ENCODE measurements at places on chromosomes 4 and X.

DNA sequence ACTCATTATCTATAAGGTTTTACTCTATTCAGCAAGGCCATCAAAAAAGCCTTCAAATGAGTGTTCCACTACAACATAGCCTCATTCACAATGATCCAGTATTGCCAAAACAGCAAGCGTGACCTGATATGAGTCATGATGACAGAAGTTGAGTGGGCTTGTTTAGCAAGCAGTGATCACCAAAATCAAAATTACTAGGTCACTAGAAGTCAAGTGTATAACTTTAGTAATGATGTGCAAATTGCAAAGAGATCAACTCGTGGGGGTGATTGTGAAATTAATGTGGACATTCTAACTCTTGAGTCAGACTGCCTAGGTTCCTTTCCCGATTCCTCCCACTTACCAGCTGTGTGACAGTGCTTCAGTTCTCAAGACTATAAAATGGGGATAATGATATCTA, 124.5 kb downstream of the CHM start:
- no peak for DNase-seq

DNA sequence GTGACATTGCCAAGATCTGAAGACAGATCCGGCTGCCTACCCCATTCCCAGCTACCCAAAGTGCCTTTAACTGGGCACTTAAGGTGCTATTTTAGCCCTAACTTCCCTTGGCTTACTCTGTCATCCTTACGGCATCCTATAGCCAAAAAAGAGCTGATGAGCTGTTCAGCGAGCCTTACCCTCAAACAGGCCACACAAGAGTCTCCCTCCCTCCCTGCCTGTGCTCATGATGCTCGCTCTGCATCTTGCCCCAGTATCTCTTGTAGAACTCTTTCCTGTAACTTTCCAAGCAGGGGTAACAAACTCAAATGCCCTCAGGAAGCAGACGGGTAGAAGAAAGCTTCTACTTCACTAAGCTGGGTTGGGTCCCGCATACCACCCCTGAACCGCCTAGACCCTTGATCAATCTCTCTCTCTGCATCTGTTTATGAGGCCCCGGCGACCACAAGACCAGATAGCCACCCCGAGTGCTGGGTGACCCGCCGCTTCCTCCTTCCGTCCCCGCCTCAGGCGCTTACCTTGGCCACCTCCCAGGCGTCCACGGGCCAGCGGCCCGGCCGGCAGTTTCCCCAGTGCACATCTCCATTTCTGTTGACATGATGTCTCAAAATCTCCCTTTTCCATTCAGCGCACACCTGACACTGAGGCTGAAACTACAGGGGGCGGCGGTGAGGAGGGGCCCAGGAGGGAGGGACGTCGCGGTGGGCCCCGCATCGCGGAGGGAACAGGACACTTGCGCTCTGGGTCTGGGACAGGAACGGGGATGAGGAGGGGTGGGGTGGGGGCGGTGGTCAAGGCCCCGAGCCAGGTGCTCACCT, 663 bp downstream of the CXorf38 start:
- no peak for DNase-seq

- DNase-seq, result no peak
These were observed 78.4 kb downstream of the LUZP4 start for GRCh38 chrX:115367951-115368350.

DNA sequence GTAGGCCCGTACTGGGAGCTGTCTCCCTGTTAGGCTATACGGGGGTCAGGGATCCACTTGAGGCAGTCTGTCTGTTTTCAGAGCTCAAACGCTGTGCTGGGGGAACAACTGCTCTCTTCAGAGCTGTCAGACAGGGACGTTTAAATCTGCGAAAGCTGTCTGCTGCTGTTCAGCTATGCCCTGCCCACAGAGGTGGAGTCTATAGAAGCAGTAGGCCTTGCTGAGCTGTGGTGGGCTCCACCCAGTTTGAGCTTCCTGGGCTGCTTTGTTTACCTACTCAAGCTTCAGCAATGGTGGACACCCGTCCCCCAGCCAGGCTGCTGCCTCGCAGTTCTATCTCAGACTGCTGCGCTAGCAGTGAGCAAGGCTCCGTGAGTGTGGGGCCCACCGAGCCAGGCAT, 27.3 kb upstream of the PHEX start:
- no peak for DNase-seq

GRCh38 chrX:47632666-47633065, 2.9 kb upstream of the CFP start:
- DNase-seq, result no peak

GRCh38 chr4:1871471-1872021, 353 bp downstream of the NSD2 start:
- peak; percentile 40 for DNase-seq

DNA sequence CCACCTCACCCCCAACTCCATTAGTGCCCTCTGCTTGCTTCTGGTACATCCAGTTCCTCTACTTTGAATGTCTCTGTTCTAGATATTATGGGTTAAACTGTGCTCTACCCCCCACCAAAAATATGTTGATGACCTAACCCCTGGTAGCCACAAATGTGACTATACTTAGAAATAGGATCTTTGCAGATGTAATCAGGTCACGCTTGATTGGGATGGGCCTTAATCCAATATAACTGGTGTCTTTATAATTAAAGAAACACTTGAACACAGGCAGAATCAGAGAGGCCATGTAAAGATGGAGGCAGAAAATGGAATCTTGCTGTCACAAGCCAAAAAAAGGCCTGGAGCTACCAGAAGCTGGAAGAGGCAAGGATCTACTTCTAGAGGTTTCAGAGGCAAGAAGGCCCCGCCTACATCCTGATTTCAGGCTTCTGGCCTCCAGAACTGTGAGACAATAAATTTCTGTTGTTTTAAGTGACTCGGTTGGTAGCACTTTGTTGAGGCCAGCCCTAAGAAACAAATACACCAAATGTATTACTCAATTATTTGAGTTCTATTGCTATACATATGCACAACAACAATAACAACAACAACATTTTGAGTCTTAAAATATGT, 220.0 kb downstream of the PPP3CA start:
- no peak for DNase-seq

DNA sequence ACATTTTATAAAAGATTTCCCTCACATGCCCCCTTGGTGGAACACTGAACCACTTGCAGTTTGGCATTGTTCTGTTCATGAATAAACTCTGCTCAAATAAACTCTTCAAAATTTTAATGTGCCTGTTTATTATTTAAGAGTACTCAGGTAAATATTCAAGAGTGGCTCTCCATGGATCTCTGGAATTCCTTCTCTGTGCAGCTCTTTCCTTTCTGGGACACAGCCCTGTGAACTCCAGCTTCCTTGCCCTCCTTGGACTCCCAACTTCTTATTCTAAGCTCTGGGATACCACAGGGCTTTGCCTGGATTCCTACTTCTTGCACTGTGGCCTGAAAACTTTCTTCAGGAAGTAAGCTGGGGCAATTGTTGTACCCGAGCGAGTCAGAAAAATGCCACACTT, 8.3 kb downstream of the BEX3 start:
- no peak for DNase-seq

- no peak for DNase-seq
These were observed 1.5 kb upstream of the IL13RA2 start for GRCh38 chrX:115018944-115019343.

GRCh38 chrX:133401536-133401935, 13.8 kb downstream of the GPC4 start:
- no peak for DNase-seq

- no peak for DNase-seq
These were observed 16.8 kb downstream of the PF4 start for GRCh38 chr4:73964862-73965611.

- DNase-seq, result no peak
These were observed 231.1 kb upstream of the CENPE start for GRCh38 chr4:103429283-103429682.

DNA sequence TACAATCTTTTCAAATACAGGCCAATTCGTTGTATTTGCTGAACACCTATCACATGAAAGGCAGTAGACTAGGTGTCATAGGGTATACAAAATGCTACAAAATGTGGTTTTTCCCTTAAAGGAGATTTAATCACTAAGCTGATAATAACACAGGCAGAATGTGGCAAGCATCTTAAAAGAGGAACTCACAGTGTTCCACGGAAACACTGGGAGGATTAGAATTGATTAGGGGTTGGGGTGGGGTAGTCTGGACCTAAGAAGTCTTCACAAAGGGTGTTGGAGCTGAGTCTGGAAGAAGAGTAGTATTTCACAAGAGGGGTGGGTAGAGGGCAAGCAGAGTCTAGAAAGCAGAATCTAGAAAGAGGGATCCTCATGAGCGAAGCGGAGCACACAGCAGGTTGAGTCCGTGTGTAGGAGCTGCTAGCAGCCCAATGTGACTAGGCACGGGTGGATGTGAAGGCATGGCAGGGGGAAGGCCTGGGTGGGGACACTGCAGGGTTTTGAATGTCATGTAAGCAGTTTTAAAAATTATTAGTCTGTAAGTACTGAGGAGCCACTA, 123.6 kb downstream of the MGST2 start:
- no peak for DNase-seq

GRCh38 chrX:65731684-65732289, 64.3 kb downstream of the MSN start:
- DNase-seq, result no peak

DNA sequence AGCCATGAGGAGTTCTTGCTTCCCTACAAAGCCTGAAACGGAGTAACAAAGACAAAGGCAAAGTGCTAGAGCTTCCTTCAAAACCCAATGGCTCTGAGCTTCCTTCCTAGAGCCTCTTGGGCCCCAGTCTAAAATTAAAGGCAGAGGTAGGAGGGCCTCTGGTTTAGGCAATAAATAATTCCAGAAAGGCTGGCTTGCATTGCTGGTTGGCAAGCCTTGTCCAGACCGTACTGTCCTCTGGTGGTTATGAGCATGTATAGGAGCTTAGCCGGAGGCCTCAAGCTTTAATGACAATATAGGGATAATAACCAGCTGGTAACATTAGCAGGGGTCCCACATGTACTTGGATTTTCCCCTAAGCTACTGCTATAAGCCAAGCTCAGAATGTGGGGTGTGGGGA, 237.3 kb downstream of the AR start:
- no peak for DNase-seq

DNA sequence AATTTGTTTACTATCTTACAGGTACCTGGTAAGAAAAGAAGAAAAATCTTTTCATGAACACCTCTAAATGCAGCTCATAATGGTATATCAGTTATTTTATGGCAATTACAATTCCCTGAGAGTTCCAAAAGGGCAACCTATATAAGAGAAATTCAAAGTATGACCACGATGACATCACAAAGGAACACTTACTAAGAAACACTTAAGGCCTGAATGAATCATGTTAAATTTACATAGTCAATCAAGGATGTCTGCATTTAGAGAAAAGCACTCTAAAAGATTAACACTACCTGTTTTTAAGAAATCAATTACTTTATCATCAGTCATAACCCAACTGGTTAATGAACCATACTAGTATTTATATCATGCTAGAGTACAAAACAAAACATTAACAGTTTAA, 63.9 kb downstream of the LCORL start:
- no peak for DNase-seq

GRCh38 chr4:156545003-156545785, 426.4 kb downstream of the PDGFC start:
- no peak for DNase-seq

DNA sequence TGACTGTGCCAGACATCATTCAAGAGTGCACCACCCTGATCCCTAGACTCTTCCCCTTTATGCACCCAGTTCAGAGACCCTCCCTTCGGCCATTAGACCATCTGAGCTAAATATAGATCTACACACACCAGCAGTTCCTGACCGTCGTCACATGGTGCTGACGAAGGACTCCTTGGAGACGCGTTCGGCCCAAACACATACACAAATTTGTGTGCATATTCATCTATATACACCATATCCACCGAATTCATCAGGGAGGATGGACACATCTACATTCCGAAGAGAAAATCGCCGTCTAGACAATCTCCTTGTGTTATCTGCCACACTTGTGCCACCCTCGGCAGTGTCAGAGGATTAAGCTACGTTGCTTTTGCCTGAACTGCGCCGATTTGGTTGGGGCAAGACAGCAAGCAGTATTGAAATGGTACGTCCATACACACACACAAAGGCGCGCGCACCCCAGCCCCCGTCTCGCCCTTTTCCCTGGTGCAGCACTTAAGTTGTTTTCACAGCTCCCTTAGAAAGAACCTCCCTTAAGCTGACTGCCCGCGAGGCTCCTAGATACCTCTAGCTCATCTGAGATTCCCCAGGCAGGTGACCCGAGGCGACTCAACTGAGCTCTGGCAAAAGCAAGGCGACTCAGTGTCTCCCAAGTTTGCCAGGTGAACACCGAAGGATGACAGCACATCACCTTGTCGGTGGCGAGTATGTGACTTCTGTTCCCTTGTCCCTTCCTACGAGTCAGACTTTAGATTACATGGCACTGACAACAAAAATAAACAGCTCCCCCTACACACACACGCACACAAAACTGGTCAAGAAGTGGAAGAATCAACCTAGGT, 1.0 kb downstream of the RASGEF1B start:
- DNase-seq, result no peak

DNA sequence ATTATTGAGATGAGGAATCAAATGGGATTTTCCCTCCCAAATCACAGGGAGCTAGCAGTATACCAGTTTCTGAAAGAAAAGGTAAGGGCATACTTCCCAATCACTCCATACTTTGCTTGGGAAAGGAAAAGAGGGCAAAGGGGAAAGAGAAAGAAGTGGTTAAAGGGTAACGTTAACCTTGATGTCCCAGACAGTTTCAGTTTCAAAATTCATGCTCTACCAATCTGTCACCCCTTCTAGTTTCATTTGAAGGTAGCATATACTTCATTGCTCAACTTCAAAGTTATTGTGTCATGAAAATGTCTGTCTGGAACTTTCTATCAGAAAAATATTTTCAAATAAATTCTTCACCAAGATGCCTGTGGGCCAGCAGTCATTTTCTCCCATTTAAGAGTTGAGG, 16.0 kb downstream of the TNMD start:
- no peak for DNase-seq

DNA sequence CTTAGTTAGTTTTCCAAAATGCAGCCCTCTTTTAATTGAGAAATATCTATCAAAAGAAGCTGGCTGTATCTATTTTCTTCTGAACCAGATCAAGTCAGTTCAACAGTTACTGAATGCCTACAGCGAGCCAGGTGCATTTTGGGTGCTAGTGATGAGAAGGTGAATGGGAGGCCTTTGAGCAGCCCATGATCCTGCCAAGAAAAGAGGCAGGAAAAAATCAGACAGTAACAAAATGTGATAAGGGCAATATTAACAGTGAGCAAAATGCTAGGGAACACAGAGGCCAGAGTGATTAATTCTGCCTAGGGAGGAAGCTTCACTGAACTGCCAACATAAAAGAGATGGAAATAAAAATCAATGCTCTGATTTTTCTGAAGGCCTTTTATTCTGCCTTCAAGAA, 248.5 kb downstream of the SNCA start:
- no peak for DNase-seq

DNA sequence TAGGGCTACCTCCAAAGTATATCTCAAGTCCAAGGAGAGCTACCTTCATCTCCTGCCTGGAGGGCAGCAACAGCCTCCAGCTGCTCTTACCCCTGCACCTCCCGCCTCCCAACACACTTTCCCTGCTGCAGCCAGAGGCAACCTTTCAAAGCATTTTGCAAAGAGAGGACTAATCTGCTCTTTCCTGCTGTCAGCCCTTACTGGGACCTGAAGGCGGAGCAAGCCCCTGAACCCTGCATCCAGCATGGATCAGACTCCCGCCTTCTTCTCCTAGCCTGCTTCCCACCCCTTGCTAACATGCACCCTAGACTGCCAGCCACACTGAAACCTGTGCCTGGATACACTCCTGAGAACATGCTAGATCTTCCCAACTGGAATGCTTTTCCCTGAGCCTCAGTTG, 37.7 kb upstream of the VMA21 start:
- DNase-seq, result no peak

- DNase-seq, result no peak
These were observed 3.4 kb upstream of the INTU start for GRCh38 chr4:127629371-127629770.
